ENCODE measurements at places on chromosomes 13 and 19.

DNA sequence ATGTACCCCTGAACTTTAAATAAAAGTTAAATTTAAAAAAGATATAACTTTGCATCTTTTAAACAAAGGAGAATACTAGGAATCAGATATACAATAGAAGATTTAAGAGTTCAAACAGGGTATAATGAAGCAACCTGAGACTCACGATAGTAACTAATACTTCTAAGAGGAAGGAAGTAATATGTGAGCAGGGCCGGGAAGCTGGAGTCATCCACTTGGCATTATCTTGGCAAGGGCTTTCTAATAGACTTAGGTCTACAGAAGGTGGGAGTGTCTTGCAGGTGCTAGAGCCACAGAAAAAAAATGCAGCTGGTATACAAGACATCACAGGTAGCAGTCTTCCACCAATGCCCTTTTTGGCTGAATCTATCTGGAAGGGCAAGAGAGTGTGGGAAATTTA is 231.9 kb downstream of the KCTD12 start:
- DNase-seq: no peak

- no peak for DNase-seq
These were observed 146.5 kb upstream of the EDNRB start for GRCh38 chr13:78065141-78065540.

GRCh38 chr13:47421525-47421924 is 524.7 kb upstream of the HTR2A start:
- no peak for DNase-seq

GRCh38 chr19:46217476-46217875 is 12.1 kb upstream of the IGFL1 start:
- DNase-seq: no peak

DNA sequence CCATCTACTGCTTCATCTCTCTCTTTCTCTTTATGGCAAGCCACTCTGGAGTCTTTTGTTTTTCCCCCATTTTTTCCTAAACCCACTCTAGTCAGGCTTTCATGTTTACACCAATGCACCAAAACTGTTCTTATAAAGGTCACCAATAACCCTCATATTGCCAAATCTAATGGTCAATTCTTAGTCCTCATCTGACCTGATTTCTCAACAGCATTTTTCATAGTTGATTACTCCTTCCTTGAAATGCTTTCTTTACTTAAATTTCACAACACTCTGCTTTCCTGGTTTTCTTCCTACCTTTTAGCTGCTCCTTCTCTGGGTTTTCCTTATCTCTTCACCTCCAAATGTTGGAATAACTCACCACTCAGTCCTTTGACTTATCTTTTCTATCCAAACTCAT is 47.9 kb downstream of the MICU2 start:
- DNase-seq: no peak

DNA sequence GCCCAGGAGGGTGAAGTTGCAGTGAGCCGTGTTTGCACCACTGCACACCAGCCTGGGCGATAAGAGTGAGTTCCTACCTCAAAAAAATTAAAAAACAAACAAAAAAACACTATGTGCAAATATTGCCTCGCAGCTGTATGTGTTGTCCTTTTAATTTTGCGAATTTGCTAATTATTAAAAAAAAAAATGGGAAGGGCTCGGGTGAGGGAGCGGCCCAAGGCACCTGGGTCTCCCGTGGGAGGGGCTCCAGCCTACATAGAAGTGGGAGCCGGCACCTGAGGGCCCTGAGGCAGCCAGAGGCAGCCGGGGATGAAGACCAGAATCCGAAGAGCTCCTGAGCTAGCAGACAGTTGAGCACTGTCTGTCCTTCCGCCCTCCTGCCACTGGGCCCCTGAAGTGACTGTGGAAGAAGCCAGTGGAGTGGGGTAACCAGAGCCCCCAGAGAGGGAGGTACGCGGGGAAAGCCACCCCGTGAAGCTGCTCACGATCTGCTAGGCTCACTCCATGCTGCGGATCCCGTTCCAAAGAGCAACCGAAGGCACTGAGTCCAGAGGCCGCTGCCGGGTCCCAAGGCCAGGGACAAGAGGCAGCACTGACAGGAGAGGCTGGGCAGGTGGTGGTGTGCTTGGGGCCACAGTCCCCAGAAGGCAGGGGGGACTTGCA is 6.5 kb downstream of the IZUMO4 start:
- DNase-seq: no peak

GRCh38 chr19:49145573-49146407 is 9.4 kb downstream of the HRC start:
- peak; percentile 79 for DNase-seq

GRCh38 chr19:18194554-18195238 is 1.7 kb downstream of the MPV17L2 start:
- DNase-seq: no peak

DNA sequence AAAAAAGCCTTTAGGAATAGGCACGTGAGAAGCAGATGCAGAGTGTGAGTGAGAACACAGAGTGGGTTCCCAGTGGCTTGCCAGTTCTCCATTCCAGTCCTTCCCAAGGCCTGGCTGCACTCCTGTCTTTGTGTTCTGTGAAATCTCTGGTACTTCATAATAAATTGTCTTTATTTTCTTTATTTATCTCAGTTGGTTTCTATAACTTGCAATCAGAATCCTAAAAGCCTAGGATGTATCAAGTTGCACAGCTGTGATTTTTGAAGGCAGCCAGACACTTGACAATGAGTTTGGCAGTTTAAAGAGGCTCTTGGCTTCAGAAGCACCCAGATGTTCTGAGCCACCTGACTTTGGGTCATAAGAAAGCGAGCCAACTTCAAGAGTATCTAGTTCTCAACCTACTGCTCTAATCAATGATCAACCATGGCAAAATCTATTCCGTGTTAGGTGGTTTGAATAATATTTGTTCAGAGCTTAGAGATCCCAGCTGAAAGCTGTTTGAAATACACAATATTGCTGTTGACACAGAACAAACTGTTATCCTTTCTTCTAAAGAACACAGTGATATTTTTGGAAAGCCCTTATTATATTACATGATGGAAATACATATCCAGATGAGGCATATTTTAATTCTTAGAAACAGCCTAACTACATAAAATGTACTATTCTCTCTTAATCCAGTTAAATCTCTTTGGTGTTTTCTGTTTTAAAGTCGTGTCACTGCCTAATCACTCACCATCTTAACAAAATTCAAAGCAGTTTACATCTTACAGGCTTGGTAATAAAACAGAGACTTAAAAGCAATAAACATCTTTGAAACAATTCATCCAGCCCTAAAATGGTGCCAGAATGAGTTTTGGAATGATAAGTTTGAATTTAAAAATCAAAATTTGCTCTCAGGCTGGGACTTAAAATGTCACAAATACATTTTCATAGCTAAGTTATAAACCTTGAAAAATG is 483.0 kb upstream of the NBEA start:
- no peak for DNase-seq

GRCh38 chr13:52411629-52412028 is 5.7 kb upstream of the THSD1 start:
- DNase-seq: no peak

GRCh38 chr13:99347335-99347878 is 40.2 kb upstream of the GPR183 start:
- no peak for DNase-seq

- no peak for DNase-seq
These were observed 52.5 kb upstream of the GTF3A start for GRCh38 chr13:27371932-27372331.

DNA sequence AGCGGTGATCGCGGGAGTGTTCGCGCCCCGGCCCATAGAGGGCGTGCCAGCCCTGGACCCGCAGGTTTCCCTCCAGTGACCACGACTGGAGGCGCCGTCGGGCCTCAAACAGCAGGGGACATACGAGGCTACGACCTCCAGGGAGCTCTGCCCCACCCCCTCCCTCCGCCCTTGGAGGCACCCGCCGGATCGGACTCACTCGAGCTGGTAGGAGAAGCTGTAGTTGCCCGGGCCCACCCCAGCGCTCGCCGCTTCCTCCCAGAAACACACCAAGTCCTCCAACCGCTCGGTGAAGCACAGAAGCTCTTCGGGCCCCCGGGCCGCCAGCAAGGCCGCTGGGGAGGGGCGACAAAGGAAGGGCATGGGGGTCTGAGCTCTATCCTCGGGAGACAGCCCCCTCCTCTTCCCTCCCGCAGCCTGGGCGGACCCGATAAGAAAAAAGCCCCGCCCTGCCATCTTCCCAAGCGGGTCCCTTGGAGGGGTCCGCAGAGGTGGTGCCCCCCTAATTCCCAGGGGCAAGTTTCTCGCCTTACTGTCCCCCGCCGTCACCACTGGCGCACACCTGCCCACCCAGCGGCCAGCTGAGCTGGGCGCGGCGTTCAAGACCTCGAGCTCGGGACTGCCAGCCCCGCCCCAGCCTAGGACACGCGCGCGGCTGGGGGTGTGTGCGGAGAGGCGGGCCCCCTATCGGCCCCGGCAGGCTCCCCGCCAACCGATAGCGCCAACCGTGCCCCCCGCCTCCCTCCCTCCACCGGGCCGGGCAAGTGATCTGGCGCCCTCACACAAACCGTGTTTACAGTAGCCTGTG is 1.0 kb downstream of the EPOR start:
- DNase-seq: peak; percentile 37

GRCh38 chr19:13881692-13882418 is 4.9 kb downstream of the NANOS3 start:
- no peak for DNase-seq

GRCh38 chr19:48543121-48543710 is 8.8 kb upstream of the SULT2B1 start:
- DNase-seq: no peak

DNA sequence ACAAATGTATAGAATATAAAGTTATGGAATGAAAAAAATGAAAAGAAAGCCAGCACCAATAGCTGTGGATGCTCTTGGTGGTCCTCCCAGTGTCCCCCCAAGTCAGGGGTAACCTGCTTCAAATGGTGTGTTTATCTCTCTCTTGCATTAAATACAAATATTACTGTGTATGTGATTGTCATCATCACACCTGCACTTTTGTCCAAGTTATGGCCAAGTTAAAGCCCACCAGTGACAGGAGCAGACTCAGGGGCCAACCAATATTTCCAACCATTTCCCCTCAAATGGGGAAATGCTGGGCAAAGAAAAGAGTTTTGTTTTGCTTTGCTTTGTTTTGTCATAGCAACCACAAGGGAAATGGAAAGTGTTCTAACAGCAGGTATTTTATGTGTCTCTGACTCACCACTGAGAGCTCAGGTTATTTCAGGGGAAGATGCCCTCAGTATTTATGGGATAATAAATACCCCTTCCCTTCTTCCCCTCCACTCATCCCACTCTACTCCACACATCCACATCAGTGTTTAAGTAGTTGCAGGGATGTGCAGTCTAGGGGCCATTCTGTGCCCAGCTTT is 133.6 kb downstream of the COL4A1 start:
- DNase-seq: no peak

- DNase-seq: no peak
These were observed 688 bp downstream of the ZNF606 start for GRCh38 chr19:58001895-58002369.

DNA sequence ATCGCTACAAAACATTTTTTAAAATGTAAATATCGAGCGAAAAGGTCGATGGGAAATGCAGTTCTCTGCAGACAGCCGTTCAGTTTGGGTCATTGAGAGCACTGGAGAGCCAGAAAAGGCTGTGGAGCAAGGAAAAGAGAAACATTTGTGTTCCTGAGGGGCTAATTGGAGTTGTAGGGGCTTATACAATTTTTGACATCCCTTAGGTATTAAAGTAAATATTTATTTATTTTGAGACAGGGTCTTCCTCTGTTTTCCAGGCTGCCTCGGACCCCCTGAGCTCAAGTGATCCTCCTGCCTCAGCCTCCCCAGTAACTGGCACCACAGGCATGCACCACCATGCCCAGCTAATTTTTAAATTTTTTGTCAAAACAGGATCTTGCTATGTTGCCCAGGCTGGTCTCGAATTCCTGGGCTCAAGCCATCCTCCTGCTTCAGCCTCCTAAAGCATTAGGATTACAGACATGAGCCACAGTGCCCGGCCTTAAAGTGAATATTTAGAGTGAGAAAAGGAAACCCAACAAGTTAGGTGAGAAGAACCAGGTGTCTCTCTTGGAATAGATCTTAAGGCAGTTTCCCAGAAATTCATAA is 825 bp upstream of the YIF1B start:
- no peak for DNase-seq

DNA sequence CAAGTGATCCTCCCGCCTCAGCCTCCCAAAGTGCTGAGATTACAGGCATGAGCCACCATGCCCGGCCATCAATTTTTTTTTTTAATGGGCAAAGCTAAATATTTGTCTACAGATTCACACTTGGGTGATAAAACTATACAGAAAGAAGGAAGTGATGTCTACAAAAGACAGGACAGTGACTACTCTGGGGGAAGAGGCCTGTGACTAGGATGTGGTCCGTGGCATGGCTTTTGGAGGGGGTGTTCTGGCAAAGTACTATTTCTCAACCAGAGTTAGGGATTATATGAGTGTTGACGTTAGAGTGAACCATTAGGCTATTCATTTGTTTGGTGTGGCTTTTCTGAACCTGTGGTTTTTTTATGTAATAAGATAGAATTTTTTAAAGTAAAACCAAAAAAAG is 42.7 kb downstream of the INSR start:
- DNase-seq: no peak

- no peak for DNase-seq
These were observed 98.4 kb downstream of the WDFY2 start for GRCh38 chr13:51682686-51683085.

DNA sequence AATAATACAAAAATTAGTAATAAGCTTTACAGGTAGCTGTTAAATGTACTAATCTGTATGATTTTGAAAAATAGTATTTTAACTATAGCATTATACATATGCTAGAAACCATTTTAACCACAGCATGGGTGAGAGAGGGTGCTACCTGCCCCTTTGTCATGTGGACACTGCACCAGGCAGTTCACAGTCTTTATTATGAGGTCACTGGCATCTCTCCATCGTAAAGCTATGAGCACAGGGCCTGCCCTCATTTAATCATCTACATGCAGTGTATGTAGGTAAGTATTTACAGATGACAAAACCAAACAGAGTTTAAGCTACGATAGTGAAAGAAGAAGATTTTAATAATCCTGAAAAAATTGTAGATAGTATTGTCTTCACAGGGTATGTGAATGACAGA is 21.7 kb downstream of the EDNRB start:
- no peak for DNase-seq

- DNase-seq: no peak
These were observed 21.8 kb downstream of the DCAF15 start for GRCh38 chr19:13974073-13974472.

DNA sequence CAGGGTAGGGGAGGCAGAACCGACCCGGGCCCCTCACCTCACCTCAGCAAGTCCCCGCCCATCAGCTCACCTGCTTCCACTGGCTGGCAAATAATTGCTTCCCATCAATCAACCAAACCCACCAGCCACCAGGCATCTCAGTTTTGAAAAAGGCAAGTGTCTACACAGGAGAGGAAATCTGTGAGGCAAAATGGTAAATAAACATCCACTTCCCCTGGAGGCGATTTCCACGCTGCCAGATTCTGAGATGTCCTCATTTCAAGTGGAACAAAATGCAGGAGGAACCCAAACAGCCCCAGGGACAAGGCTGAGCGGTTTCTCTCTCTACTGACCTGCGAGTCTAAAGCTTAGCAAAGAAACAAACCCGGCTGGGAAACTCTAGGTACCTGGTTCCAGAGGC is 117.5 kb downstream of the CRYL1 start:
- no peak for DNase-seq
